Esophagus muscularis mucosa (tissue), 4 donors: ENCODE measurements at places on chromosomes 2 and 18. TPM values are rescaled to one million over a fixed set of nuclear protein-coding genes. Genes with fewer than 3 reads are reported as not detected.
A peak's percentile ranks its signal among the peaks of the same experiment; 100 is the strongest.

GRCh38 chr2:19454125-19454524 lies 95.7 kb upstream of the OSR1 start:
- DNase-seq: no peak

- no peak for DNase-seq
Observed at GRCh38 chr18:76920974-76921373, 98.6 kb downstream of the ZNF236 start.

DNA sequence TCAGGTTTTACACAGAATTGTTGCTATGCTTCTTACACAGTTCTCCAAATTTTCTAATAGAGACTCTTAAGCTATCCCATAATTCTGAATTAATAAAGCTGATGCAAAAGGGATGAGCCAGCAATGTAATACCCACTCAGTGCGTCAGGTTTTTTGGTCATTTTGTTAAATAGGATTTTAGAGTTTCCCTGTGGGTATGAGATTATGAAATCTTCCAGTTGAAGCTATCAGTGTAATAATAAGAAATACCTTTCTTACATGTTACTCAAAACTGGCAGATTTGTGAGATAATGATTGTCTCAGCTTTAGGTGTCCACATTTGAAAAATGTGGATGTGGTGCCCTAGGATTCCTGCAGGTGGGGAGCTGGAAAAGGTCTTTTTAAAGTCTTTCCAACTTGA lies 44.5 kb downstream of the SOCS6 start:
- DNase-seq: no peak

GRCh38 chr2:219684721-219685689 lies 57.6 kb downstream of the SLC4A3 start:
- no peak for DNase-seq

DNA sequence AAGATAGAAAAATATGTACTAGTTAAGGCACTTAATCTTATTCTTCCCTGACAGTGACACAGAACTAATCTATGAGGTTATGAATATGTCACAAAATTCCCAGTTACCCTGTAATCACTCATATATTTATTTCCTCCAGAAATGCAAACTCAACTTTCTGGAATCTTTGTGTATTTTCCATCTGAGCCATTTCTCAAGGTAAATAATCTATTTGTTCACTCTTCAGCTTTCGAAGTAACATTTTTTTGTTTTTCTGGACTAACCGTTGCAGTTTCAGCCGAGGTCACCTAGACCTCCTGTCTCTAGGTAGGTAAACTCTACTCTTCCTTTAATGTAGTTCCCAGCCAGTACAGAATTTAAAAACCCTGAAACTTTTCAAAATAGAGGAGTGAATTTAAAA lies 250.9 kb downstream of the EXOC6B start:
- DNase-seq: no peak

GRCh38 chr2:161166538-161167409 lies 6.5 kb downstream of the TANK start:
- DNase-seq: no peak

DNA sequence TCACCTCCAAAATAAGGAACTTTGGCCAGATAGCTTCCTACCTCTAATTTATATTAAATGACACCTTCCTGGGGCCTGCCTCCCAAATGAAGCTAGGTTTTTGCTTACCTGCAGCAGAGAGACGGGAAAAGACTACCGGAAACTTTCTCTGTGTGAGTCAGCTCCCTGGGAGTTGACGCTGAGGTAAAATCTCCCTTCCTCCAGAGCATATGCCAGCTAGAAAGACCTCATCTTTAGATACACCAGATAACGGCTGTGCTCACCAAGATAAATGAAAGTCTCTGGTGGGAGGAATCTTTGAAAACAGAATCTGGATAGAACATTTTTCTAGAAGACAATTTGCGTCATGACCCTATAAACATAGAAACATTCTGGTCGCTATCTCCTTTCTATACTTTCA lies 99.7 kb upstream of the RFX8 start:
- DNase-seq: no peak

DNA sequence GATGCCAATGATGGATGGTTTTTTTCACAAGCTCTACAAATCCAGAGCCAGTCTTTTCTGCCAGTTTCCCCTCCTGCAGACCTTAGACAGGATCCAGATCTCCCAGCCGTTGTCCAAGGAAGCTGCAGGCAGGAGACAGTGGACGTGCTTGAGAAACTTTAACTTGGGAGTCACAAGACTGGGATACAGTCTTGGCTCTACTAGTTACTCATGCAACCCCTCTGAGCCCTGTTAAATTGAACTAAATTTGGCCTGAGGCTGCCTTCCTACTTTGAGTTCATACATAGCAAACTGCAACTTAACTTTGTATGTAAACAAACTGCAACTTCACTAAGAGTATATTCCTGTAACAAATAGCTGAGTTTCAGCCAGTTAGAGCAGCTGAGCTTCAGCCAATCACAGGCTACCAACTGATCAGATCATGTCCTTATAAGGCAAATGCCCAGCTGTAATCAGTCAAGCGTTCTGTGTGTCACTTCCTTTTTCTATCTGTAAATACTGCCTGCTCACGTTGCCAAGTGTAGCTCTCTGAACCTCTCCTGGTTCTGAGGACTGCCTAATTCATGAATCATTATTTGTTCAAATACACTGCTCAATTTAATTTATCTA lies 140.9 kb downstream of the CAPN13 start:
- DNase-seq: peak; percentile 87

DNA sequence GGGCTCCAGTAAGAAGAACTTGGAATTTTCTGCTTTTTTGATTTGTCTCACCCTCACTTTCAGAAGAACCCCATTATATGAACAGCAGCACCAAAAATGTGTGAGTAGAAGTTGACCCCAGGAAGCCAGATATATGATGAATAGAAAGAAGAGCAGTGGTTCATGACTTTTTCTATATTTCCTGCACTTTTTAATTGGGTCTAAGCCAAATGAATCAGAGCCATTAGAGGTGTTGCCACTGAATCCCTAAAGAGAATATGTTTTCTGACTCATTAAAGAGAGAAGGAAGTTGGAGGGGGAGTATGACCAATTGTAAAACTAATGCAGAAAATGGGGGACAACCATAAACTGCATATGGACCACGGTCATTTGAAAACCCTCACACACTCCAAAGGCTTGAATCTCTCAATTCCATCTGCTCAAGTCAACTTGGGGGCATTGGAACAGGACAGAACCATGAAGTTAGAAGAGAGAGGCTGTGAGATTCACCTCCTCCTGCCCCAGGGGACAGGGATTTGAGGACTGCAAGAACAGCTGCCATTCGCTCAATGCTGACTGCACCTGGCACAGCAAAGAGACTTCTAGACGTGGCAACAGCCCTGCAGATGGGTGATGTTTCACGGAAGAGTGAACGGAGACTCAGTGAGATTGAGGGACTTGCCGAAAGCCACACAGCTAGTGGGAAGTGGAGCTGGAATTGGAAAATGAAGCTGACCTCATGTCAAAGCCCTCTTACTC lies 3.0 kb downstream of the DAPL1 start:
- DNase-seq: no peak

CAPN13 gene
- total RNA-seq: not detected

IL37 gene
- total RNA-seq: not detected
